ENCODE measurements at places on chromosomes 12 and 14.

DNA sequence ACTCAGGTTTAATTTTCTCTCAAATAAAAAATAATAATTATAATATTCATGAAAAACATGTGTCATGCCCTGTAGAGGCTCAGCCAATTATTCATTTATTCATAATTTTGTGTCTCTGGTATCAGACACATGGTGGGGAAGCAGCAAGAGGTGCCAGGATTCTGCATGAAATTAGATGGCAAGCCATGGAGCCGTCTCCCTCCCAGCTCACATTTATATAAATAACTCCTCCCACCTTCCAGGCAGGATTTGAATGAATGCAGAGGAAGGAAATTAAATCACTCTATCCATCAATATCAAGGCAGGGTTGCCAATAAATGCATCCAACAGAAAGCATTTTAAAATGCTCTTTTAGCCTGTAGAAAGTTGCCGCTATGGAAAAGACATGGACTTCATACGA lies 98.1 kb downstream of the PTPRR start:
- no peak for DNase-seq

DNA sequence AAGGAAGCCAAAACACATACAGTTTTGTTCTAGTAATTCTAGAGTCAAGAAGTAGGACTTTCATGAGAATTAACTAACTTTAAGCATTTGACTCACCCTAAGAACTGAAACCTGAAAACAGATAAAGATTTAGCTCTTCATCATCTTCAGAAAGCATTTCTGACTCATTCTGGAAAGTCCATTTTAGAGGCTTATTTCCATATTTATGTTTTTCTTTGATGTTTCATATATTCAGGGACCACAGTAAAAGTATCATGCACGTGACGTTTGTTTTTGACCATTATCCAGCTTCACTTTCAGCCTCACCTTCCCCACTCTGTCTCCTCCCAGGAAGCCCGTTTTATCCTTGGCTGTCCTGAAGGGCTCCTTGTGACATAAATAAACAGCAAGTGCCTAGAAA lies 79.2 kb downstream of the MDGA2 start:
- DNase-seq, result no peak

DNA sequence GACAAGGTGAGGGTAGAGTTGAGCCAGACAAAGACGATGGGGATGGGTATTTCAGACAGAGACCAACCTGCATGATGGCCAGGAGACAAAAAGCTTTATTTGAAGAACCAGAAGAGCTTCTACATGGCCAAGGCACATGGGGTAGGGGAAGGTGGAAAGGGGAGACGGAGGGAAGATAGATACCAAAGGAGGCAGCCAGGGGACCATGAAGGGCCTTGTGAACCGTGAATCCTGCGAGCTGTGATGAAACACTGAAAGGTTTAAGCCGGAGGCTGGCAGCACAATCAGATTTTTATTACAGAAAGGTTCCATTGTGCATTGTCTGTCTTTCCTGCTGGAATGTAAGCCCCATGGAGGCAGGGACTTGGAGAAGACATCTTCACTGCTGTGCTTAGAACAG lies 72.4 kb downstream of the PLXNC1 start:
- no peak for DNase-seq

DNA sequence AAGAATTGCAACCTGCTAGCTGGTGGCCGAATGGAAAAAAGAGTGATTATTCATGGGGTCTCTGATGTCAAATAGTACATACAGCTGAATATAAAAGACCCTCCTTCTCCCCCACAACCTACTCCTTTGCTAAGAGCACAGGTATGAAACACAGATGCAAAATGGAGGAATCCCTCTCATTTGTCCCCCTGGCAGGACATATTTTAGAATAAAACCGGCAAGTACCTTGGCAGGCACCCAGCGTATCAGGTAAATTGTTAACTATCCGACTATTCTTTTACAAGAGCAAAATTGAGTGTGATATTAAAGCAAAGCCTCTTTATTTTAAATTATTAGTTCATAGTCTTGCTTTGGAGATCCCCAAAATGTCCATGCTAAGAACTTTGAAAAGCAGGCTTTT lies 73.7 kb upstream of the USP44 start:
- DNase-seq, result no peak

DNA sequence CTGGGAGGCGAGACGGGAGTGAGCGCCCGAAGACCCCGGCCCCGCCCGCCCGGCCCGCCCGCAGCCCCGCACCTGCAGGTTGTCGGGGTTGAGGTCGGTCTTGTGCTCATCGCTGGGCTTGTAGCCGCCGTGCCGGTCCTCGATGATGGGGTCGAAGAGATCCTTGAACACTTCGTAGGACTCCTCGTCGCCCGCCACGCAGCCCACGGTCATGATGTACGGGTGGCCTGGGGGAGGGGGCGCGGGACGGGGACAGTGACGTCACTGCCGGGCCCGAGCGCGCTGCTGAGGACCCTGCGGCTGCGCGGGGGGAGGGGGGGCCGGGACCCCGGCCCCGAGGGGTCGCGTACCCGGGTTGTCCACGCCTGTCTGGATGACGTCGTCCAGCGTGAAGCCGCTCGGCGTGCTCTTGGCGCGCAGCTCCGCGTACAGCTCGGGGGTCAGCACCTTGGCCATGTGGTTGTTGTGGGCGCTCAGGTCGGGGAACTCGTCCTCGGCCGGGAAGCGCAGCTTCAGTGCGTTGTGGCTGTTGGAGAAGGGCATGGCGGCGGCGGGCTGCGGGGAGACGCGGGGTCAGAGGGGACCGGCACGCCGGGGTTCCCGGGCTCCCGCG lies 573 bp downstream of the CKB start:
- no peak for DNase-seq

GRCh38 chr12:92034858-92035401 lies 110.7 kb downstream of the BTG1 start:
- DNase-seq, result peak; percentile 59

DNA sequence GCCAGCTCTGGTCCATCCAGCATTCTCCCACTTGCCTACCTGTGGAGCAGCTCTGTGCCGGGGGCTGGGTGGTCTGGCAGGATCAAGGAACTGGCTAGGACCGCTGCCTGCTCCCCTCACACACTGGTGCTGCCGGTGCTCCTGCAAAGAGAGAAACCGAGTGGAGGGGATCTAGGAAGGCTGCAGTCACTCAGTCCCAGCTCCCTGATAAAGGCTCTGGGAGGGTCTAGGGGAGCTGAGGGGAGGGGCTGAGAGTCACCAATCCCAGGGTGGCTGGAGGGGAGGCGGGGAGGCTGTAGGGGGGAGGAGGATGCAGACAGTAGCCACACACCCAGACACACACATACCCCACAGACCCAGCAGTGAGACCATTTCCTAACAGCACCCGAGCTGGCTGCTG lies at the start of gene TAC3:
TAC3 (minus strand) TSS at position 182 of the 400 bp plus-strand sequence. CDS start 732 bp downstream, outside the sequence.
- DNase-seq, result no peak

- peak; percentile 42 for DNase-seq
Observed at GRCh38 chr12:55931780-55932550, 1.0 kb downstream of the DGKA start.

- DNase-seq, result no peak
Observed at GRCh38 chr12:65958456-65958855, 134.2 kb downstream of the HMGA2 start.

GRCh38 chr12:115758877-115759620 lies 518.4 kb downstream of the MED13L start:
- no peak for DNase-seq

- DNase-seq, result peak; percentile 20
Observed at GRCh38 chr14:102784892-102785594, 7.8 kb downstream of the TRAF3 start.

DNA sequence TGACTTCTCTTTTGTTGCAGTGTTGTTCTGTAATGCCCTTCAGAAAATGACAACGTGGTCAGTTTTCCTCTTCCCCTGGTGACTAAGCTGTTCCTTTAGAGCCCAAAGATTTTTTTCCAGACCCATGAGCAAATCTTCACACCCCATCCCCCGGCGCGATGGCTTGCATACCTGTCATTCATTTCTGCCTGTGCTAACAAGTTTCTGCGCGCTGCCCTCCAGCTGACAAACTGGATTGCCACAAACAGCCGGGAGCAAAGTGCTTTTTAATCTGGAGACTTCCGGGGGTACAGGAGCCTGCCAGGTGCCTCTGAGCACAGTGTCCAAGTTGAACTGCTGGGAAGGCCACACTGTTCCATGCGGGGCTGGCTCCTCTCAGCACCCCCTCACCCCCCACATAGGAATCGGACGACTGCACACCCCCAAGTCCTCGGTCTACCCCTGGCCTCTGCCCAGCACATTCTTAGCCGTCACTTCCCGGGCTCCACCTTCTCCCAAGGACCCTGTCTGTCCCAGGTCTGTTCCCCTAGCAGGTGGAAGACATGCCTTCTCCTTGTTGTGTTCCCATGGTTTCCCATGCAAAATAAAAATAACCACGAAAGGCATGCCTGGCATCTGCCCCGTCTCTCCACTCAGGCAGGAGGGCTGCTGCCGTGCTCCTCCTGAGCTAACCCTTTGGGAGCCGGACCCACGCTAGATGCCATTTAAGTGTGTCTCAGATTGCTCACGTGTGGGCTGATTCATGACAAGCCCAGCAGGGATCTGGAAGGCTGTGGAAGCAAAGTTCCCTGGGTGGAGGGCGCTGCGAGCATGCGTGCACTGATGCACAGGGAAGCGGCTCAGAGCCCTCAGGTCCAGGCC lies 14.1 kb downstream of the RILPL1 start:
- DNase-seq, result peak; percentile 55

GRCh38 chr14:89564989-89565388 lies 148.0 kb upstream of the FOXN3 start:
- DNase-seq, result peak; percentile 15

DNA sequence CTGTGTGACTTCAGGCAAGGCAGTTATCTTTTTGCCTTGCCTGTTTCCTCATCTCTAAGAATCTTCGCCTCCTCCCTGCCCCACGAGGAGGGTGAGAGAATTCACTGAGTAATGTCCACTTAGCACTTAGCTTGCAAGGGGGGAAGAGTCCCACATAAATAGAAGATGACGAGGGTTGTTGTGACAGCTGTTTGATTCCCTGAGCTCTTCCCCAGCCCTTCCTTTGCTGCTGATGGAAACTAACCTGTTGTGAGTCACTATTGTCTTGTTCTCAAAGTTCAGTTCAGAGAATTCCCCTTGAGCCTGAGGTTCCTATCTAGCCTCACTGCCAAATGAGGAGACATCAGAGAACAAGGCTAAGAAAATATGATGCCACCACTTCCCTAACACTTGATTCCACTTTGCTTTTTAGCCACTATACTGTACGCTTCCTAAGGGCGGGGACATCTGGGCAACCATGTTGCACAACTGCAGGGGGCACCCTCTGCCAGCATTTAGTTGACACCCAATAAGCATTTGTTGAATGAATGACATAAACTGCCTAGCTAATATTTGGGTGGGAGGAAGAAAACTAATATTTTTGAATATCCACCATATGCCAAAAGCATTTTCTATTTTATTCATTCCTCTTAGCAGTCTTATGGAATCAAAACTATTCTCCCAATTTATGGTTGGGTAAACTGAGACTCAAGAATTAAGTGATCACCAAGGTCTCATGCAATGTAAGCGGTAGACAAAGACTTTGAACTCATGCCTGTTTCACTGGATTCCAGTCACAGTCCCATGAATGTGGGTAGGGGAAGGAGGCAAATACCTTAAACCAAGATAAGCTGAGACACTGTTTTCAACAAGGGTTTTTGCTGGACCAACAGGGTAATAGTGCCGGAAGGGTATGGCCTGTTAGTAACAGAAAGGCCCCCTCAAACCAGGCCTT lies 77.6 kb downstream of the ZFP36L1 start:
- peak; percentile 96 for DNase-seq

DNA sequence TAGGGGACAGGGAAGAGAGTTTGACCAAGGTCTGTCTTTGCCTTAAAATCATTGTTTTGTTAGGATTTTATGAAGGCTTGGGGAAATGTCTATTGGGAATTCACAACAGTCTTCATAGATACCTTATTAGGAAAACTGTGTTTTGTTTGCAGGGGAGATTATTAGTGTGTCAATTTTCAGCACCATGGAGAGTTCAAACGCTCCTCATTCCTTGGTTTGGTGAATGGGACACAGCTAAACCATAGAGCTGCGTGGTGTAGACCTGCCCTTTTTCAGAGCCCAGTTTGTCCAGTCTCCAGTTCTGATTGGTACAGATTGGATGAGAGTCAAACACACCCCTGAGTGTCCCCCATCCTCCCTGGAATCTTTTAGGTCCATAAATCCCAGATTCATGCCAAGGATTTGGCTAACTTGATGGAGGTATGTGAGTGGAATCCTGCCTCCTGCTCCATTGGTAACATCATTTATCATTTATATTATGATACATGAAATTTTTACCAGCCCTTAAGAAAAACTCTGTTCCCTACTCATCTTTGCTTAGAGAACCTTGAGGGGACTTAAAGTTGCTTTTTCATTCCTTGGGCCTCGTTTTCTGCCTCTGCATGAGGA lies 12.0 kb downstream of the NGDN start:
- DNase-seq, result no peak

GRCh38 chr12:5456030-5456429 lies 24.1 kb downstream of the NTF3 start:
- DNase-seq, result no peak

DNA sequence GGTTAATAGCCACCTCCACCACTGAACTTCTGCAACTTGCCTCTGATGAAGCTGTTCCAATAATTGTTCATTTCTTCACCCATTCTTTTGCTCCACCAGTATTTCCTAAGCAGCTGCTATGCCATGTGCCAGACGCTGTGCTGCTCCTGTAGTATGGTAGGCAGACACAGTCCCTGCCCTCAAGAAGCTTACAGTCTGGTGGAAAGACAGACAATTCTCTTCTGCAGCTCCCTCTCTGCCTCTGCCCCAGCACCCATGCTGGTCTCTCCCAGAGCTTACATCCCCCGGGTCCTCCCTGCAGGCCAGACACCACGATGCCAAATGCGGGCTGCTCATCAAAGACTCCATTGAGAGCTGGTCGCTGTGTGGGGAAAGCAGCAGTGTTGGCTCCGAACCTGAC lies 111.6 kb upstream of the ESRRB start:
- DNase-seq, result no peak

DNA sequence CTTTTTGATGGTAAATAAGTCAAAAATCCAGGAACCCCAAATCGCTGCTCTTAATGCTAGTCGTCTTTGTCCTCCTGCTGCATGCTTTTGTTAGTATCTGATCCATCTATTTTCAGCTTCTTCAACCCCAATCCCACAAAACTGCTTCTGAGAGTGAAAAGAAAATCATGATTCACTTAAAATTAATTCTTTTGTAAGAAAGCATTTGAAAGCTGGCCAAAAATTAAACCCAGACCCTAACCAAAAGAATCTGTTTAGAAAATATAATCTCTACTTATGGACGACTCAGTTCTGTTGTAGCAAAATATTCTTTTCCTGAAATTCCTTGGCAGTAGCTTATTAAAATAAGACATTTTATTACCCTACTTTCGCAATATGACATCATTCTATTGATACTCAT lies 443.6 kb upstream of the SYT1 start:
- no peak for DNase-seq

GRCh38 chr12:41142376-41142775 lies 45.7 kb upstream of the PDZRN4 start:
- DNase-seq, result no peak

- DNase-seq, result no peak
Observed at GRCh38 chr12:124577374-124577773, 10.0 kb upstream of the NCOR2 start.

- no peak for DNase-seq
Observed at GRCh38 chr12:26193539-26193938, 1.8 kb upstream of the SSPN start.

- no peak for DNase-seq
Observed at GRCh38 chr12:79521576-79521975, 169.2 kb downstream of the PAWR start.

- DNase-seq, result peak; percentile 37
Observed at GRCh38 chr12:674272-674781, 11.1 kb upstream of the NINJ2 start.

GRCh38 chr12:83408146-83408545 lies 721.4 kb downstream of the TMTC2 start:
- no peak for DNase-seq

Data from suppressor macrophage treated with lipopolysaccharide for 4 hours (primary cell).